Activated T-helper 1 cell treated with Interleukin-2 at 50 U/mL for 16 hours (primary cell): ENCODE measurements at places on chromosomes 13 and 19.

GRCh38 chr13:49368688-49369087, 75.2 kb downstream of the CAB39L start:
- DNase-seq = no peak

DNA sequence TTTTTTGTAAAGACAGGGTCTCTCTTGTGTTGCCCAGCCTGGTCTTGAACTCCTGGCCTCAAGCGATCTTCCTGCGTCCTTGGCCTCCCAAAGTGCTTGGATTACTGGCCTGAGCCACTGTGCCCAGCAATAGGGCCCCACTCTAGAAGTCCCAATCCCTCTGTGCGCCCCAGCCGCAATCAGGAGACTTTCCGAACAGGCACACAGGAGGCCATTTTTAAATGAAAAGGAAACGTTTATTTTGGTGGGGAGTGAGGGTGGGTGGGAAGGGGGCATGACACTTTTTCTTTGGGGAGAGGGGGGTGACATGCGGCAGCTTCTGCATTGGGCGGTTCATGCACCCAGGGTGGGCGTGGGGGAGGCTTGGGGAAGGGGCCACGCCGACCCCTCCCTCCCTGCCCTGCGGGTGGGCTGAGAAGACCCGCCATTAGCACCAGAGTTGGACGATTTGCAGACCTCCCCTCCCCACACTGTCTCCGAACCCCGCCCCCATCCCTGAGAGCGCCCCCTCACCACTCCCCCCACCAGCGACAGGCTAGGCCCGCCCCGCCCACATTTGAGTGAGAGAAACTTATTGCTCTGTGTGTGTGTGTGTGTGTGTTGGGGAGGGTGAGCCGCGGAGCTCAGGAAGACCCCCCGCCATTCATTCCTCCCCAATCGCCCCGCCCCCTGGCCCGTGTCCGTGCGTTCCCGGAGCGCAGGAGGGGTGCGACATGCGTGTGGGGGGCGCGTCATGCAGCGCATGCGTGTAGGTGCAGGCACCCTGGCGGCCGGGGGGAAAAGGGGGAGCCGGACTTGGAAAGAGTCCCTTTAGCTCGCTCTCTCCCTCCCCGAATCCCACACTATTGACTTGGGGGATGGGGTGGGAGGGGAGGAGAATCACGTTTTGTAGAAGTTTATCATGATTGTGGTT, 17.2 kb downstream of the KCNC3 start:
- no peak for DNase-seq

GRCh38 chr13:39100996-39101738, 62.9 kb downstream of the NHLRC3 start:
- no peak for DNase-seq

GRCh38 chr19:3586127-3586626, 899 bp downstream of the GIPC3 start:
- no peak for DNase-seq

DNA sequence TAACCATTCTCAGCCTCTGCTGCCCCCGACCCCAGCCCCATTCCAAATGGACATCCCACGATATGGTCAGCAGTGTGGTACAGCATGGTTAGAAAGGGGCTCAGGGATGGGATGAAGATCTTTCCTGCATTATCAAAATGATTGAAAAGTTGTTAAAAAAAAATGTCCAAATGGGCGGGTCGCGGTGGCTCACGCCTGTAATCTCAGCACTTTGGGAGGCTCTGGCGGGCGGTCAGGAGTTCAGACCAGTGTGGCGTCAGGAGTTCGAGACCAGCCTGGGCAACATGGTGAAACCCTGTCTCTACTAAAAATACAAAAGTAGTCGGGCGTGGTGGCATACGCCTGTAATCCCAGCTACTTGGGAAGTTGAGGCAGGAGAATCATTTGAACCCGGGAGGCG, 54.3 kb upstream of the ZNF254 start:
- no peak for DNase-seq
